Activated gamma-delta T cell treated with Interleukin-2 at 50 U/mL for 16 hours (primary cell): ENCODE measurements at places on chromosomes 7 and 10.

DNA sequence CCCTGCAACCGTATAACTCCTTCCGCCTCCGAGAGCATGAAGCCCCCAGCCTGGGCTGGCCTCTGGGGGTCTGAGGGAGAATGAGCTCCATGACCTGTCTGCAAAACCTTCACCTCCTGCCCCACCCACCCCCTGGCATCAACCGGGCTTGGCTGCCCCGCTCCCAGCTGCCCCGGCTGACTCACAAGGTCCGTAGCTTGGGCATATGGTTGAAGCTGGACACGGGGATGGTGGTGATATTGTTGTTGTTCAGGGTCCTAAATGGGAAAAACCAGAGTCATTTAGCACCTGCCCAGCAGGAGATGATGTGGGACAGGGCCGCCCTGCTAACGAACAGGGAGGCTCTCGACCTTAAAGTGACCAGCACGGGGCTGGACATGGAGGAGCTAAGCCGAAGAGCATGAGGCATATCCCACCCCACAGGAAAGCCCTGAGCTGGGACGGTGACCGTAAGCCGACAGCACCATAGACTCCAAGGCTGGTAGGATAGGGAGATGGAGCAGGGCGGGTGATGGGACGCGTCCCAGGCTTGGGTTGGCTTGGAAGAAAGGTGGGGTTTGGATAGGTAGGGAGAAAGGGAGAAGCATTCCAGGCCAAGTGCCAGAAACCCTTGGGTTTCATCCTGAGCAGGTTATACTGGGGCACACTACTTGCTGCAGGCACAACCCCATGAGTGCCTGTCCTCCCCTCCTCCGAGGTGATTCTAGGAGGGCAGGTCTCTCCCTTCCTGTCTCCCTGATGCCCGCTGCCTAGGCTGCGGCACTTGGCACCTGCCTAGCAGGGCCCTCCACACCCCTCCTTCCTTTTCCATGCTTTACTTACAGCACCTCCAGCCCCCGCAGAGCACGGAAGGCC, 121.5 kb downstream of the SLIT1 start:
- DNase-seq: no peak

GRCh38 chr10:65968437-65968836, 957.4 kb upstream of the LRRTM3 start:
- no peak for DNase-seq

DNA sequence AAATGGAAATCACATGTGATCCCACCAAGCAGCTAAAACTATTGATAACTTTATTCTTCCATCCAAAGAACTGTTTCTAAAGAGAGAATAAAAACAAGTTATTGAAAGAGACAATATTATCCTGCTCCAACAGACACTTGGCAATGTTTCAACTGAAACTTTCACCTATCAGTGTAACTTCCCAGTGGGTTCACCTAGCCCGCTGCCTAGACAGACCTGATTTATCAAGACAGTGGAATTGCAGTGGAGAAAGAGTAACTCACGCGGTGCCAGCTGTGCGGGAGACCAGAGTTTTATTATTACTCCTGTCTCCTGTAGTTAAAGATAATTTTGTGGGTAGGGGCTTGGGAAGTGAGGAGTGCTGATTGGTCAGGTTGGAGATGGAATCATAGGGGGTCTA, 199.8 kb downstream of the AHR start:
- no peak for DNase-seq

DNA sequence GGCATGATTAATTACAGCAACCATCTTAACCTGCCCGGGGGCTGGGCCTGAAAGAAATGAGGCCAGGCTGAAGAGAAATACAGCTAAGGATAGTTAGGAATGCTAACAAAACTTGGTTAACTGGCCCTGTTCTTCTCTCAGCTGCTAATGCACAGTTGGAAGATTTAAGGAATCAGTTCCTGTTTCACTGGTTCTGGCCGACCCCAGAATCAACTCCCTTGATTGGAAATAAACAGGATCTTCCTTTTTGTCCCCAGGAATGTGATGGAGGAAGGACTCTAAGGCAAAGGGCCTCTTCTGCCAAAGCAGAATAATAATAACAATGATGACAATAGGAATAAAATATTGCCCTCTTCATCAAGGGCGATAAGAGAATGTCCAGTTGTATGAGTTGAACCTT, 3.5 kb upstream of the LRMDA start:
- DNase-seq: no peak

DNA sequence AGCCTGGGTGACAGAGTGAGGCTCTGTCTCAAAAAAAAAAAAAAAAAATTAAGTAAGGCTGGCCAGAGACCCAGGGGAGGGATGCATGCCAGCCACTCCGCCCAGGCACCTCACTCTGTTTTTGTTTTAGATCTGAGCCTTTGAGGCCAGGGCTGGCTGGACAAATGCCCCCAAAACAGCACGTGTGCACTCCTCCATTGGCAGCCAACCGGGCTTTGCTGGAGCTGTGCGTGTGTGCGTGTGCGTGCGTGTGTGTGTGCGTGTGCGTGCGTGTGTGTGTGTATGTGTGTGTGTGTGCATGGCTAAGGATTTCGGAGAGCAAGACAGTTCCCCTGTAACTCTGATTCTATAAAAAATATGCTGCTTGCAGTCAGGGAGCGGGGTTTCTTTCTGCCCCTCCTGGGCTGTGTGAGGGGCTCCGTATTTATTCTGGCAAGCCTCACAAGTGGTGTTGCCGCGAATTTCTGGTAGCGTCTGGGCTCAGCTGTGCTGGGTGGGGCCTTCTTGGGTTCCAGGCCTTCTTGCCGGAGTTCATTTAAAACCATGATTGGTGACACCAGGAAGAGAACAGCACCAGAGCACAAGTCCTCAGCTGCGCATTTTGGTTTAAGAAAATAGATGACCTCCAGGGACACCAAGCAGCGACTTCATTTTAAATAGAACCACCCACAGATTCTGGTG, 28.1 kb upstream of the UNCX start:
- DNase-seq: no peak

GRCh38 chr7:102927312-102927933, 14.6 kb downstream of the LRRC17 start:
- DNase-seq: no peak

DNA sequence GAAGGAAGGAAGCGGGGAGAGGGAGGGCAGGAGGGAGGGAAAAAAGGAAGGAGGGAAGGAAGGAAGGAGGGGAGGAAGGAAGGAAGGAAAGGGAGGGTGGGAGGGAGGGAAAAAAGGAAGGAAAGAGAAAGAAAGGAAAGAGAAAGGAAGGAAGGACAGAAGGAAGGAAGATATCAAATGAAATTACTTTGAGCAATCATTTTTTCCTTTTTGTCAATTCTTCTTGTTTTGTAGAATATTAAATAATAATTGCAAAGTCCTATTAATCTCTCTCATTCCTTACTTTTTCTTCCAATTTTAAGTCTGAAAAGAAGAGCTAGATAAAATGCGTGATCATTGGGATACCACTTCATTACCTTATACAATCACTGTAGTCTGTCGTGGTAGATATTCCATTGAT, 117.5 kb downstream of the PLXDC2 start:
- DNase-seq: no peak

DNA sequence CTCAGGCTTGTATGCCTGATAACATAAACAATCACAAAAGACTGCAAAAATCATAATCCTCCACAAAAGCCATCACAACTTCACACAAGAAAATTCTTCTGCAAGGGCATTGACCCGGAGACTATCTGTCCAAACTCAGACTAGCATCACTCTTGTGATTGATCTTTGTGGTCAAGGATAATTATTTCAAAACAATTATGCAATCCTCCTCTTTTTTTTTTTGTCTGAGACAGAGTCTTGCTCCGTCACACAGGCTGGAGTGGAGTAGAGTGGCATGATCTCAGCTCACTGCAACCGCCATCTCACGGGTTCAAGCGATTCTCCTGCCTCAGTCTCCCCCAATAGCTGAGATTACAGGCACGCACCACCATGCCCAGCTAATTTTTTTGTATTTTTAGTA, 22.2 kb downstream of the CDNF start:
- DNase-seq: no peak

- no peak for DNase-seq
These were observed 9.1 kb upstream of the PROSER2 start for GRCh38 chr10:11813855-11814567.

GRCh38 chr7:2193575-2194305, 39.0 kb downstream of the MAD1L1 start:
- DNase-seq: no peak

- peak; percentile 9 for DNase-seq
These were observed 15.1 kb downstream of the LSMEM1 start for GRCh38 chr7:112495810-112496462.

GRCh38 chr7:152435384-152436110, at the start of gene KMT2C:
Gene KMT2C, minus strand, starts transcription at chr7:152436003. Its CDS starts 217 bp downstream, at chr7:152435786.
- DNase-seq: peak; percentile 37

GRCh38 chr7:96174812-96175211, 147.1 kb downstream of the SLC25A13 start:
- no peak for DNase-seq

DNA sequence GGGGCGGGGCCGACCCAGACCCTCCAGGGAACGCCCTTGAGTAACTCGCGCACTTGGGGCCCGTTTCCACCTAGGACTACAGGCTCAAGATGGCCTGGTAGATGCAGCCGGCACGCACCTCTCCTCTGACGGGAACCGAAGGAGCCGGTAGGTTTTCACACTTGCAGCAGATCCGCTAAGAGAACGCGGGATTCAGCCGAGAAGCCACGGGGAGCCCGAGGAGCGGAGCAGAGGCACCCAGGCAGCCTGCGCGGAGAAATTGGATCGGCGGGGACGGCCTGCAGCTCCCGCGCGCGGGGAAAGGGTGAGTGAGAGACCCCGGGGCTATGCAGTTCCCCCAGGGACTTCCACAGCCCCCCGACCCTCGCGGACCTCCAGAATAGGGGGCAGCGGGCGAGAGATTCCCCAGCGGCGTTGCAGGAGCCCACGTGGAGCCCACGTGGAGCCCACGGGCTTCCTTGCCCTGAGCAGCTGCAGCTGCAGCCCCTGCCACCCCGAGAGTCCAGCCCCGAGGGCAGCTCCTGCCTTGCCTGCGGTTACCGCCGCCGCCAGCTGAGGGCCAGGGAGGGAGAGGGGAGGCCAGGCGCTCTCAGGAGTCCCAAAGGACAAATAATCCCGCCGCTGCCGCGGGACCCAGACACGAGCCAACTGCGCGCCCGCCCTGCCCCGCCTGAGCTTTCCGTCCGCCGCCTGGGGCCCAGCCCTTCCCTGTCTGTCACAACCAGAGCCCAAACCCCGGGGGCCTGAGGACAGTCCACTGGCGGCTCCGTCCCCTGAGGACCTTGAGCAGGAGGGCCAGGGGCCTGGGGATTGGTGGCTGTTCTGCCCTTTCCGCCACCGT, 13.1 kb downstream of the IFT22 start:
- no peak for DNase-seq

DNA sequence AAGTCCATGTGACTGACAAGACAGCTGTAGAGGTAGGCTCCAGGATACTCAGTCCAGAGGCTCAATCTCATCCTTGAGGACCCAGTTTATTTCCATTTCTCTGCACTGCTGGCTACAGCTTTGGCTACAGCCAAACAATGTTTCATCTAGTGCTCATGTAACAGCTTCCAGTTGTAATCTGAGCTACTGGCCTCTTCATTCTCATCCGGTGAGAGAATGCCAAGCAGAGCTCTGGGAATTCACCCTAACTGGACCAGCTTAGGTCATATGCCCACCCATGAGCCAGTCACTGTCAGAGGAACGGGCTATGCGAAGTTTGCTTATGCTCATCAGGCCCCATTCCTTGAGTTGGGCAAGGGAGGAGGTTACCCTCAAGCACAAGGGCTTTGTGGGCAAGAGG, 192.9 kb downstream of the EVX1 start:
- no peak for DNase-seq

GRCh38 chr7:33423646-33424020, 294.3 kb downstream of the BBS9 start:
- no peak for DNase-seq

- DNase-seq: no peak
These were observed 7.2 kb downstream of the RBM20 start for GRCh38 chr10:110651044-110651958.

GRCh38 chr7:111676167-111676566, 113.9 kb upstream of the IMMP2L start:
- DNase-seq: no peak

DNA sequence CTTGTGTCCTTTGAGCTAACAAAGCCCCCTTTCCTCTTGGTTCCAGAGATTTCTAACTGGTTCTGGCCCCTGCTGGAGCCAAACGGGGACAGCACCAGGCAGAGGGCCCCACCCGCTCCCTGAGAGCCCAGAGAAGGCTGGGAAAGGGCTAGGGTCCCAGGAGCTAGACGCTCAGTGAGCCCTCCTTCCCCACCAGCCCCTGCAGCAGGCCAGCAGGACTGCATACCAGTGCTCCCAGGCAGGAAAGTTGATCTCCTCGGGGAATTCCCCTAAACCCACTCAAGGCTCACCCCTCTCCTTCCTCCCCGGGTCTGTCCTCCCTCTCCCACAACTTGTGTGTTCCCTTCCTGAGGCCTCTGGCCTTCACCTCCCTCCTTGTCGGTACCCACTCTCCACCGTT, 47.7 kb downstream of the PAX2 start:
- no peak for DNase-seq

- no peak for DNase-seq
These were observed 21.6 kb upstream of the LAMB1 start for GRCh38 chr7:108024538-108024937.

- no peak for DNase-seq
These were observed 84.9 kb downstream of the NAMPT start for GRCh38 chr7:106199813-106200364.

DNA sequence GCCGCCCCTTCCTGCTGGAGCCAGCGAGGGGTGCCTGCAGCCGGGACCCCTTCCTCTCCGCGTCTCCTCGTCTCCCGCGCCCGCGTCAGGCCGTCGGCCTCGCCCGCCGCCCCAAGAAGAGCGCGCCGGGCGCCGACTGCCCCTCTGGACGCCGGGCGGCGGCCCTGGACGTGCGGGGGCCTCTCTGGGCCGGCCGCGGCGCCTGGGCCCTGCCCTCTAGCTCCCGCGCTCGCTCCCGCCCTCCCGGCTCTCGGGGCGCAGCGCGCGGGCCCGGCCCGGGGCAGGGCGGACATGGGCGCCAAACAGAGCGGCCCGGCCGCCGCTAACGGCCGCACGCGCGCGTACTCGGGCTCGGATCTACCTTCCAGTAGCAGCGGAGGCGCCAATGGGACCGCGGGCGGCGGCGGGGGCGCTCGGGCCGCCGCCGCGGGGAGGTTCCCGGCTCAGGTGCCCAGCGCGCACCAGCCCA, 704 bp downstream of the ZNRF2 start:
- DNase-seq: peak; percentile 34

- DNase-seq: peak; percentile 4
These were observed 90.4 kb downstream of the SPAG6 start for GRCh38 chr10:22435650-22436049.

DNA sequence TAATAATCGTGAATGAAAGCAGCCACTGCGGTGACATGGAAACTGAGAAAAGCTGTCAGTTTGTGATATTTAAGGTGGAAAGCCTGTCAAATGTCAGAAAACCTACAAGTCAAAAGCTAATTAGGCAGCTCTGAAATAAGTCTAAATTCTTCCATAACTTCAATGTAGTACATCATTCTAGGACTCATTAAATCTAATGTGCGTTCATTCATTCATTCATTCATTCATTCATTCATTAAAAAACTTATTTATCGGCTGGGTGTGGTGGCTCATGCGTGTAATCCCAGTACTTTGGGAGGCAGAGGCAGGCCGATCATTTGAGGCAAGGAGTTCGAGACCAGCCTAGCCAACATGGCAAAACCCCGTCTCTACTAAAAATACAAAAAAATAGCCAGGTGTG, 79.7 kb downstream of the ATE1 start:
- no peak for DNase-seq
